ENCODE measurements at places on chromosomes 7 and 10. TPM values are rescaled to one million over a fixed set of nuclear protein-coding genes. Genes with fewer than 3 reads are reported as not detected.

Gene IKZF5
- total RNA-seq, result 4.3 TPM

Gene ASIC3
- under 0.01 TPM for total RNA-seq

Gene CLDN4
- total RNA-seq, result 0.86 TPM

Gene GHITM
- total RNA-seq, result 185 TPM

Gene RPEL1
- 0.43 TPM for total RNA-seq

- DNase-seq, result no peak
These were observed 27.5 kb downstream of the CTNNA3 start for GRCh38 chr10:67668448-67668847.

DNA sequence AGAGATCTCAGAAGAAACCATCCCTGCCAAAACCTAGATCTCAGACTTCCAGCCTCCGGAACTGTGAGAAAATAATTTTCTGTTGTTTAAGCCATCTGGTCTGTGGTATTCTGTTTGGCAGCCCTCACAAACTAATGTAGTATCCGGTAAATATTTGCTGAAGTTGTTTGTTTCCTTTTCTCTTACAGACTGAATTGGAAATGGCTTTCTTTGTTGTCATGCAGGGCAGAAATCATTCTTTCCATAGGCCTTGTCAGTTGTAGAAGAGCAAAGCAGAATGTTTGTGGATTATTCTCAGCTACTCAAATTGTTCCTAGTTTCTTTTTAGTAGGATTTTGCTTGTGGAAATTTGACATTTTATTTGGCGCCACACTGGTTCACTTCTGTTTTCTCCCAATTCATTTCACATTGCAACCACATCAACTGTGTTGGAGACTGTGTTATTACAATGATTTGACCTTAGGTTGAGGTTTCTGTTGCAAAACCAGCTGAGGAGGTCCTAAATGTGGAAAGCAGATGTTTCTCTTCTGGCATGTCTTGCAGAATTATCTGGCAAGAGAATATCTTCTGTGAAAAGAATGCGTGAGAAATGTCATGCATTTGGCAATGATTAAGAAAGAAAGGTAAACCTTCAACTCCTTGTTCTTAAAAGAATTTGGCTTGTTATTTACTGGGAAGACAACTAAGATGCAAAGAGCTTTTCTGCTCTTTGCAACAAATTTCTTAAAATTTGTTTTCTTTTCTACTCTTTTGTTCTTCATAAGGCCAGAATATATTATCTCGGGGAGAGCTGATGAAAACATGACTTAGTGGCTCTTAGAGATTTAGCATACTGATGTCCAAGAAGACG, 25.8 kb downstream of the ACTA2 start:
- peak; percentile 97 for DNase-seq

- DNase-seq, result no peak
These were observed 23.8 kb upstream of the SLF2 start for GRCh38 chr10:100888957-100889356.

- DNase-seq, result peak; percentile 49
These were observed 860 bp downstream of the ZEB1 start for GRCh38 chr10:31319602-31320549.

DNA sequence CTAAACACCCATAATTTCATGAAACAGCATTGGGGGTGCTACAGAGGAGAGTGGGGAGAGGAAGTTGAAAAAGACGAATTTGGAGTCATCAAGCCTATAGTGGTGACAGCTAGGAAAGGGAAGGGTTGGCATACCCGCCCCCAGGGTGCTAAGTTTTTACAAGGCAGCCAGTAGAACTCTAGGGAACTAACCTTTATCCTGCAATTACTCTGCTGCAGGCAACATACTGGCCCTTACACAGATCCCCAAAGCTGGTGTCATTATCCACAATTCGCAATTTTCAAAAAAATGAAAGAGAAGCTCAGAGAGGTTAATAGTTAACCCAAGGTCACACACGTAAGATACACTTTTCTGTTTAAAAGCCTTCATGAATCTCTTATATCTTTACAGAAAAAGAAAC, 14.2 kb upstream of the SLC35B4 start:
- no peak for DNase-seq

GRCh38 chr7:99244939-99245338, 27.7 kb upstream of the MYH16 start:
- no peak for DNase-seq

DNA sequence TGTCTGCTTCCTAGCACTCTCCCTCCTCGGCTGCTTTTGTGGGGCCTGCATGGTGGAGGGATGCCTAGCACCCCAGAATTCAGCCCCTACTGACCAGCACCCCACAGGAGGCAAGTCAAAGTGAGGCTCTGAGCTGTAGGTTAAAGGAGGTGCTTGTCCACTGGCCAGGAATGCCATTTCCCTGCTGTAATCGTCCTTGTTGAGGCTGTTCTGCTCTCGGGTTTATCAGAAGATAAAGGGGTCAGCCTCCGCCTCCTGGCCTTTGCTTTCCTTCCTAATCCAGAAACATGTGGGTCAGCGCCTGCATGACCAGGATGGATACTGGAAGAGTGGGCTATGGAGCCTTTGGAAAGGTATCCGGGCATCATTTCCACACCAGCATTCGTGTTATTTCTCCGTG, 98.9 kb downstream of the MKI67 start:
- no peak for DNase-seq

DNA sequence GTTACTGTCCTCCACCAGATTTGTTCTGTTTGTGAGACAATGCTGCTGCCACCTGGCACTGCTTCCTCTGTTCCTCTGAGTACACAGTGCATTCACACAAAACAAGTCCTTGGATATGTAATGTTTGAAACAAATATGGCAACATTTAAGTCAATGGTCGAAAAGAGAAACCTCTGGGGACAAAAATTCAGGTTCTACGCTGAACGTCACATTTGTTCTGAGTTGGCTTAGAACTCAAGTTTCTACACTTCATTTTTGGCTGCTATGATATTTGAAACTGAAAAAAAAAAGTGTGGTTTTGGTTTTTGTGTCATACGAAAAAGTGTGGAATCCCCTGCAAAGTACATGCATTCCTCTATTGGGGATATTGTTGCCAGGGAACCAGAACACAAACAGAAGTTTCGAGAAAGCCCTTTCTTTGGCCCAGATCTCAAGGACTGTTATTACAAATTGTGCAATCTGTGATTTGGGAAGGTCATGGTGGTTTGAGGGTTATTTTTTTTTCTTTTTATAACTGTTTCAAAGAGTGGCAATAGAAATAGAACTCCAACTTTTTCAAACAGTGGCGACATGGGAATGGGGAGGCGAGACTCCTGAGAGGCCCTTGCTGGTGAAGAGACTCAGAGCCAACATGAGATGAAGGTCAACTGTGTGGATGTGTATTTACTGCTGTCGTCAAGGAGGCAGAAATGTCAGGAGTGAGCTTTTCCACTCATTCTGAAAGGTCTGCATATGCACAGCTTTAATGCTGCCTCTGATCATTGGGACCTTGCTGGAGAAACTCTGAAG, 127.5 kb downstream of the CUBN start:
- DNase-seq, result peak; percentile 98

GRCh38 chr10:58266826-58267712, 625 bp downstream of the IPMK start:
- DNase-seq, result peak; percentile 87

GRCh38 chr7:112970771-112971170, 115.9 kb downstream of the GPR85 start:
- no peak for DNase-seq

DNA sequence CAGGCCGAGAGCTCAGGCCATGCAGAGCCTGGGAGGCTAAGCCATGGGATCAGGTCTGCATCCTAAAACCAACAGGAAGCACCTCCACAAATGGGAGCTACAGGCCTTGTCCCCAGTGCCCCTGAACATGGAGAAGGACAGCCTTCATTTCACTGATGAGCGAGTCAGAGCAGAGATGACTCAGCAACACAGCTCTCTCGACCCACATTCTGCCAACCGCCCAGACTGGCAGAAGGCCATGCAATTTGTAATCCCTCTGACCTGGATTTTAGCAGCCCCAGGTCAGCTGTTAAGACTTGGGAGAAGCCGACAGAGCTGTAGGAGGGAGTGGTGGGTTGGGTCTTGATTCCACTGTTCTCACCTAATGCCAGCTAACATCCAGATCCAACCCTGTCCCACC, 25.5 kb downstream of the VOPP1 start:
- peak; percentile 57 for DNase-seq

DNA sequence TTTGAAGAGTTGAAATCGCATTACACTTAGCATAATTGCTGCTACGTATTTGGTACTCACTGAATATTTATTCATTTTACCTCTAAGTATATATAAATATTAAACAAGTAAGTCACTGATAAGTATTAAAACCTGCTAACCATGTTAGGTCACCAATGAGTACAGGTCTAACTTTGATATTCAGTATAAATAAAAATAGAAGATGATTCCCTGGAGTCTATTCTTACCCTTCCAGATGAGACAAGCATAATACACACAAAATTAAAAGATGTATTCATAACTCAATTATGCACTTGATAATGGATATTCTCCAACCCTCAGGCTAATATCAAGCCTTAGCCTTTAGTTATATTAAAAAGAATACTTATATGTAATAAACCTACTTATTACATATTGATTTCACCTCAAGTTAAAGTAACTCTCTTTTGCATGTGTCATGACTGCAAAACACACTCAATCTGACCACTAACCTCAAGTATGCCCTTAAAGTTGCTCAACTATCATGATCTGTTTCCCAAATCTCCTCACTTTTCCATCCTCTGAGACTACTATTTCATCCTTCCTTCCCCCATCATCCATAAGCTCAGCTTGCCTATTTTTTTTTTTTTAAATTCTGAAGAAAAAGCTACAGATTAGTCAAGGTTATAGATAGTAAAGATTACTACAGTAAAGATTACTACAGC, 46.8 kb downstream of the IPMK start:
- peak; percentile 61 for DNase-seq
